Naive B cell (primary cell): ENCODE measurements at places on chromosomes 7 and 10.

- no peak for DNase-seq
These were observed 231.3 kb upstream of the CELF2 start for GRCh38 chr10:10786109-10787090.

DNA sequence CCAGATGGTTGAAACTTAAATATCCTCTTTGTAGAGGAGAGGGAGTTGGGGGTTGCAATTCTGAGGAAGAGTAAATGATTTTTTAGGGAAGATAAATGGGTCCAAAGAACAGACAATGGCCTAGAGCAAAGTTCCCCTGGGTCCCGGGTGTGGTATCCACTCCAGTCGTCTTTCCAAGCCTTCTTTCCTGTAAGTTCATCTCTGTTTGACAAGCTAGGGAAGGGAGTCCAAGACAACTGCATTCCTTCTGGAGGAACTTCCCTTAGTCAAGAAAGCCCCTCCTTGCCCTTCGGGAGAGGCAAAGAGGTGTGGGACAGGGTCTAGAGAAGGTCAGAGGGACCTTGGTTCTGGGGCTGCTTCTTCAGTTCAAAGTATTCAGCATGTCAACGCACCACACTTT is 33.4 kb downstream of the C10orf71 start:
- DNase-seq, result no peak

GRCh38 chr7:142871260-142872105 is 14.1 kb downstream of the TRPV6 start:
- no peak for DNase-seq

GRCh38 chr10:71770789-71771188 is 2.5 kb downstream of the VSIR start:
- no peak for DNase-seq

- DNase-seq, result no peak
These were observed 99.5 kb downstream of the CCNY start for GRCh38 chr10:35435824-35436223.

DNA sequence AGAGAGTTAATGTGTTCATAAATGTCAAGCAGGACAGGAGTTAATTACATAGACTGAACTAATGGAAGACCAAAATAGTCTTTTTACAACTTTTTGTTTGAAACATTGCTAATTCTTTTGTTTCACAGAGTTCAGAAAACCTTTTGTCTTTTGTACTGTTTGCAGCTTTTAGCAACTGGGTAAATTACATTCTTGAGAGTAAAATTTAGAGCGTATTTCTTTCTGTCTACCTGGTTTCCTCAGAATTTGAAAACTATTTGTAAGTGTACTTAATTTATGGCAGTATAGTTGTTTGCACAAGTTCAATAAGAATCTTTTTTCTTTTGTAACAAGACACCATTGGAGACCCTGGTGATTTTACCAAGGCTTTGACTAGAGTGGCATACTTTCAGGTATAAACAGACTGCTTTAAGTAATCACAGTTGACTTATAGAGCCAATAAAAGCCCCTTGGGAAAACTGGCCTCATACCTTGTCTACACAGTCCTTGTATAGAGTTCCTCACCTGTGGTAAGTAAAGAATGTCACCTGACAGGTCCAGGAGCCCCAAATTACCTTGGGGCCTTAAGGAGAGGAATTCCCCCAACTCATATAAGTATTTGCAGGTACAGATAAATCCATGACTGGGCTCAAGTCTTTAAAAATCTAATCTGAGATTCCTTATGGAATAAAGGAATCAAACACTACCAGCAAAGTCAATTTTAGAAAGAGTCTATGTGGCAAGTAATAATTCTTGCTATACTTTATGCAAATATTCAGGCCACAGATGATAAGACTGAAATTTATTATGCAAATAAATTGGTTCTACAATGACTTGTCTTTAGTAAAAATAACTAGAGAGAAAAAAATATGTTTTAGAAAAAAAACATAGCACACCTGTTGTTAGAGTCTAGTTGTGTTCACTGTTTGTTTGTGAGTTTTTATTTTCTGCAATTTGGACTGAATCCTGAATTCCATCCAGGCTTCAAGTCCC is 23.6 kb upstream of the CREB3L2 start:
- DNase-seq, result no peak

DNA sequence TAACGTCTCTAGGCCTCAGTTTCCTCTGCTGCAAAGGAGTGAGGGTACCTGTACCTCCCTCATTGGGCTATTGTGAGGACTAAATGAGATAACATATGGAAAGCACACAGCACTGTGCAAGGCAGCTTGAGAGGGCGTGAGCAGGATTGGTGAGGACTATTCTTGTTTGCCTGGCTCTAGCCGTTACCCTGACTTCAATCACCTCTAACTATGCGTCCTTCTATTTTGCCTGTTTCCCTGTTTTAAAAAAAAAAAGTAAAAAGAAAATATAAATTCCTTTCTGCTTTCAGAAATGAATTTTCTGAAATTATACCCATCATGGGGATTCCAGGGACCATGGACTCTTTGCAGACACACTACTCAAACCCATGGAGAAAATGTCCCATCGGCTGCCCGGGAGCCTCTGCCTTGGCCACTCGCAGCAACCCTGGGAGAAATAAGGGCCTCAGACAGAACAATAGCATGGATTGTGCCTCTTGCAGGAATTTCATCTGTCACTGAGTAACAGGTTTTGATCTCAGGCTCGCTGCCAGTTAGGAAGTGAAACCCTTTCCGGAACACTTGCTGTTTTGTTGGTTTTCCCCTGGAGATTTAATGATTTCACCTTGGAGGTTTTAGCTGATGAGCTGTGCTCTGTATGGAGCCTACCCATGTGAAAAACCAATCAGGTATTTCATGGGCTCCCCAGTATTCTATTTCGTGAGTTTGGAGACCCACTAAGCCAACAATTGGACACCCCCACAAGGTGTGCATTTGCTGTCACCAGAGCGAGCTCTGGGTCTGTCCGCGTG is 55.6 kb downstream of the STEAP1B start:
- peak; percentile 52 for DNase-seq
